Upper lobe of right lung (tissue), 1 donor: ENCODE measurements at places on chromosomes 5 and 9. TPM values are rescaled to one million over a fixed set of nuclear protein-coding genes. Genes with fewer than 3 reads are reported as not detected.

Gene EQTN
- total RNA-seq: not detected

DNA sequence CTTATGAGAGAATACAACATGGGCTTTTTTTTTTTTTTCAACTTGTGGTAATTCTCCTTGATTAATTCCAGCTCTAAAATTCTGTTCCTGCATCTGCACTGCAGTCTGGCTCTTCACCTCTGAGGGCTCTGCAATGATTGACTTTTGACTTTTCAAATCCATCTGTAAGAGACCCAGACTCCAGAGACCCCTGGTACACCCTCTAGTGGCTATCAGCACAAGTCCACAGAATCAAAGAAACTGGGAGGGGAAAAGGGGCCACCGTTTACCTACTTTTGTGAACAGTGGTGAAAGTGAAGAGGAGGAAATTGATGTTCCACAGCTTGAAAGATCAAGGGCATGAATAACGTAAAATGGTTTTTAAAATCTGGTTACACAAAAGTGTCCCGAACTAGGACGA lies 151.6 kb downstream of the SLIT3 start:
- DNase-seq: no peak

DNA sequence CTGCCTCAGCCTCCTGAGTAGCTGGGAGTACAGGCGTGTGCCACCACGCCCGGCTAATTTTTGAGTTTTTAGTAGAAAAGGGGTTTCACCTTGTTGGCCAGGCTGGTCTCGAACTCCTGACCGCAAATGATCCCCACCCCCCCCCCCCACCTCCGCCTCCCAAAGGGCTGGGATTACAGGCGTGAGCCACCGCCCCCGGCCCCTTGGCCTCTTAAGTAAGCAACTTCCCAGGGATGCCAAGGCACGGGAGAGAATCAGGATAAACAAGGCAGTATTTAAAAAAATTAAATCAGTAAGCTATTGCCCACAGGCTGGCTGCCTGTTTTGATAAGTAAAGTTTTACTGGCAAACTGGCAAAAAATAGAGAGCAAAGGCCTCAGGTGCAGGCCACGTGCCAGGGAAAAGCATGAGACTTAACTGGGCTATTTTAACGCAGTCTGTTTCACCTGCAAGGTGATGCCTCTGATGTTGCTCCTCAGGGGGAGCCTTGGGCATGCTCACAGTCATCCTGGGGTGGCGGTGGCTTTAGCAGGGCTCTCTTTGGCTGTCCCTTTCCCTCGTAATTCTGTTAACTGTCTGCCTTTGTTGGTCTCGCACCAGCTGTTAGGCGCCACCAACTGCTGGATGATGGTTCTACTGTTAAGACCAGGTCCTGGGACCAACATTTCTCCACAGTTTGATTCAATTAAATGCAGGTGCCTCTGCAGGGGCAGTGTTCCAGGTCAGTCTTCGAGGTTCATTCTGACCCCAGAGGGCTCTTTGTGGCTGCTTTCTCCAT lies 19.4 kb upstream of the RNF130 start:
- DNase-seq: no peak

DNA sequence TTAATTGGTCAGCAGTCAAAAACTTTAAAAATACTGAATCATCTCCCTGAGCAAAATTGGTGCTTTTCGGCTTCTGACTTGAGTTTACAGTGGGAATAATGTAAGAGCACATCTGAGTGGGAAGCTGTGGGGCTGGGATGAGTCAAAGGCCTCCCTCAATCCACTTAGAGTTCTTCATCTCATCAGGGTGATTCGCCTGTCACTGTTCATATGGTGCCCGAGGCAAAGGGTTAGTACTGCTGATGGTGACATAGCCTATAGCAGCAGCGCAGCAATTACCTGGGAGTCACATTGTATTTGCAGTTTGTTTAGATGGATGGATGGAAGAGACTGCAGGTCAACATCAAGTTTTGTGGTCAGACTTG lies 113.8 kb upstream of the ZNF608 start:
- DNase-seq: no peak
